Neuronal stem cell (in vitro differentiated cells): ENCODE measurements at places on chromosomes 5 and 9.

- DNase-seq: no peak
Measured at GRCh38 chr9:115730845-115731244, 422.7 kb upstream of the PAPPA start.

- no peak for DNase-seq
Measured at GRCh38 chr9:122055701-122056100, 37.4 kb downstream of the TTLL11 start.

DNA sequence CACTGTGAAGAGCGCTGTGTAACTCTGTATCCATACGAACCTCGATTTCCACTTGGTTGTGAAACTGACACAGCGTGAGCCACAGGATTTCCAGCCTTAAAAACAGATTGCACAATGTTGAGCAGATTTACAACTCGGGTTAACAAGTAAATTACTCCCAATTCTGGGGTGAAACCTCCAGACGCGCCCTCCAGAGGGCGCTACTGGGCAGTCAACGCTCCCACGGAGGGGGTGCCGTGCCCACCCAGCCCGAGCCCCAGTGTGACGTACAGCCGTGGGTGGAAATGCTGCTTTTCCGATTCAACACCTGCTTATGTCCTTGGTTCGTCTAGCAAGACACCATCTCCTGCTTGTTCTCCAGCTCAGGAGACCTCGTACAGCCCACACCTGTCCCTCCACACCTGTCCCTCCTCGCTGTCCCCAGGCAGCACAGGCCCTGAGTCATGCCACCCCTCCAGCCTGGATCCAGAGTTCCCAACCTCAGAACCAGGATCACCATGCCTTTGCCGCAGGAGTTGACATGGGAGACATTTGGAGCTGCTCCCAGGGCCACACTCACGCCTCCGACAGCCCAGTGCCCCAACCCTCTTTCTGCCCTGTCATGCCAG, 34.4 kb upstream of the SLC6A3 start:
- peak; percentile 26 for DNase-seq

DNA sequence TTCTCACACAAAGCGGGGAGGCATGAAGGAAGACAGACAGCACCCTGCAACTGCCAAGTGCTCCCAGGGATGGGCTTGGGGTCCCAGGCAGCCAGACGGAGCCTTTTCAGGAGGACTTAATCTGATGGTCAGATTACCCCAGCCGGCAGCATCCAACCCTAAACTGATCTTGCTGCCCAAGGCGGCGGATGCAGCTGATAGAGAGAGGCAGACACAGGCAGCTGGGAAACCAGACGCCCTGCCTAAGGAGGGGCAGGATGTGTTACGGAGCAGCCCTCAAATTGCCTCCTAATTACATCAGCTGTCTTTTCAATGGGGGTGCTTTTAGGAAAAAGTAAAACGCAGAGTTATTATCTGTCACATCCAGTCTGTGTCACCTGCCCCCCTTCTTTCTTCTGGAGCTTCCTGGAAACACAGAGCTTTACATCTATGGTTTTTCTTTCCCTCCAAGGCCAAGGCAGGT, 190.9 kb upstream of the PANK3 start:
- no peak for DNase-seq

DNA sequence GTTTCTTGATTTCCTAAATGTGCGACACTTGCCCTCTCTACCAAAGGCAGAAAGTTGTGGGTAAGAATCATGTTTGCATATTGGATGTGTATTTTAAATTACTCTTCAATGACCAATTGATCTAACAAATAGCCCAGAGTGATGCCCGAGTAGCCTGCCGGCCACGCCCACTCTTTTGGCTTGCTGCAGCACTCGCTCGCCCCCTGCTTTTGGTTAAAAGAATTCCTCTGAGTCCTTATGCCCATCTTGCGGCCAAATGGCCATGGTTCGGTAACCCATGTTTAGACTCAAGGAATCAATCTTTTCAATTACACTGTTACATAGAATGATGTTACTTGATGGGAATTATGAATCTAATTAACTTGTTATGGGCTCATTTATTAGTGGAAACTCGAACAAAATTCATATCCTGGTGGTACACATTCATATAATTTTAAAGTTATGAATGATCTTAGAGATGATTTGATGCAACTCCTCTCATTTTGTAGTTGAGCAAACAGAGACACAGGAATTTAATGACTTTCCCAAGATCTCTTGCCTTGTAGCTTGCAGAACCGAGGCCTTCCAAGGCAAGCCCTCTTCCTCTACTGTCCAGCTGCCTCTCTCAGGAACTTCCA, 36.5 kb downstream of the PPIC start:
- DNase-seq: peak; percentile 33

- DNase-seq: no peak
Measured at GRCh38 chr5:1926071-1926440, 43.3 kb upstream of the IRX4 start.

- DNase-seq: no peak
Measured at GRCh38 chr5:135437796-135438560, 9.2 kb downstream of the DCANP1 start.

DNA sequence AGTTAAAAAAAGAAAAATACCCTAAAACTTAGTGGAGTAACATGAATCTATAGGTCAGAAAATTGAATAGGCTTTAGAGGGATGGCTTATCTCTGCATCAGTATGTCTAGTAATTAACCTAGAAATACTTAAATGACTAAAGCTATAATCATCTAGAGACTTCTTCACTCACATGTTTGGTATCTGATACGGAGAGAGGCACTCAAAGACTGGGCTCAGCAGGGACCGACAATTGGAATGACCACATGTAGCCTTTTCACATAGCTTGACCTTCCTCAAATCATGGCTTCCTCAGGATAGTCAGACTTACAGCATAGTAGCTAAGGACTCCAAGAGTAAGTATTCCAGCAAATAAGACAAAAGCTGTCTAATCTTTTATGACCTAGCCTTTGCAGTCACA, 105.3 kb upstream of the RORB start:
- no peak for DNase-seq

DNA sequence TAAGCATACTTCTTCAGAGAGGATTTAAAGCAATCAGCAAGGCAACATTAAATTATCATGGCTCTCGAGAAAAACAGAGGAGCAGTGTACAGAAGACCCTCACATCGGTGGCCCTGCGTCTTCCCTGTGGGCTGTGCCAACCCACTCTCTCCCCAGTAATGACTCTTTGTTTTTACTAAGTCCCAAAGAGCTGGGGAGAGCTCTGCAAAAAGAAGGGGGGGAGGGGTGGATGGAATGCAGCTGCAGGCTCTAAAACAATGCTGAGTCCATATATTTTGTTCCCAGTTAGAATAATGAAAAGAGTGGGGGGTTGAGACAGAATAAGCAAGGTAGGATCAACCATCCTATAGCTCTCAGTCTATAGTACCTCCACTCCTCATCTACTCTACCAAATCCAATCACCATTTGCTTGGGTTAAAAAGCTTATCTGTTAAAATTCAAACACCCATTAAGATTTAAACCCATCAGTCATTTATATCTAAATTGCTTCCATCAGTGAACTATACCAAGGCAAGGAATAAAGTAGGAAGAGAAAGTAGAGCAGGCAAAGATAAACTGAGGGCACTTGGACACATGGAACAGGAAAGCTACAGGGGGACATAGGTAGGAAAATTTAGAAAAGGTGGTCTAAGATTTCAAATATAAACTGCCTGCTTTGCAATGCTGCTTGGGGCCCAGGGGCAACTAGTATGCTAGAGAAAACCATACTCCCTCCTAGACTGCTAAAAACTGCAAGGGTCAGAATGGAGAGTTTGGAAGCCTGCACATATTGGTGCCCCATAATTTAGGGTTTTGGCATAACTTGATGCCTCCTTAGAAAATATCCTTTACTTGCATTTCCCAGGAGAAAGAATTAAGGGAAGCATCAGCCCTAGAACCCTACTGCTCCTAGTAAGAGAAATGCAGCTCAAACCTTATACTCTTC, 20.6 kb downstream of the ELL2 start:
- no peak for DNase-seq

GRCh38 chr9:79408200-79408599, 163.6 kb upstream of the TLE4 start:
- DNase-seq: no peak

GRCh38 chr9:135788576-135789300, 86.8 kb downstream of the KCNT1 start:
- no peak for DNase-seq

GRCh38 chr5:1002271-1002546, 6.4 kb upstream of the NKD2 start:
- DNase-seq: no peak

DNA sequence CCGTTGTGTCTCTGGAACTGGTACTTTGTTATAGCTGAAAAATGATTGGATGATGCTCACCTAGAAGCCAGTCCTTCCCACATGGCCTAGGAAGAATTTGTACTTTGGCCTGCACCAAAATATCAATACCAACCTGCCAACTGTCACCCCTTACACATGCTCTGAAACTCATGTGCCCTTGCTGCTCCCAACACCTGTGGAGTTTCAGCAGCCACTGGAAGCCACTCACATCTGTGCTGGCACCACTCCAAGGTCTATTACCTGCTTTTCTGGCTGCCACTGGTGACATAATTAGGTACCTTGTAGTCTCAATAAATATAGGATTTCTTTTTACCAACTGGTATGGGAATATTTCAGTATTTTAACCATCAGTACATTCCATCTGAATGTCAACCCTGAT, 363.6 kb downstream of the SH3GL2 start:
- DNase-seq: no peak

- DNase-seq: no peak
Measured at GRCh38 chr5:172511952-172512351, 57.6 kb upstream of the SH3PXD2B start.

GRCh38 chr5:150119421-150120061, 33.2 kb upstream of the CSF1R start:
- DNase-seq: no peak
